ENCODE measurements at places on chromosomes 3 and 15.

GRCh38 chr15:57218826-57219576 lies 157.3 kb upstream of the CGNL1 start:
- no peak for DNase-seq

DNA sequence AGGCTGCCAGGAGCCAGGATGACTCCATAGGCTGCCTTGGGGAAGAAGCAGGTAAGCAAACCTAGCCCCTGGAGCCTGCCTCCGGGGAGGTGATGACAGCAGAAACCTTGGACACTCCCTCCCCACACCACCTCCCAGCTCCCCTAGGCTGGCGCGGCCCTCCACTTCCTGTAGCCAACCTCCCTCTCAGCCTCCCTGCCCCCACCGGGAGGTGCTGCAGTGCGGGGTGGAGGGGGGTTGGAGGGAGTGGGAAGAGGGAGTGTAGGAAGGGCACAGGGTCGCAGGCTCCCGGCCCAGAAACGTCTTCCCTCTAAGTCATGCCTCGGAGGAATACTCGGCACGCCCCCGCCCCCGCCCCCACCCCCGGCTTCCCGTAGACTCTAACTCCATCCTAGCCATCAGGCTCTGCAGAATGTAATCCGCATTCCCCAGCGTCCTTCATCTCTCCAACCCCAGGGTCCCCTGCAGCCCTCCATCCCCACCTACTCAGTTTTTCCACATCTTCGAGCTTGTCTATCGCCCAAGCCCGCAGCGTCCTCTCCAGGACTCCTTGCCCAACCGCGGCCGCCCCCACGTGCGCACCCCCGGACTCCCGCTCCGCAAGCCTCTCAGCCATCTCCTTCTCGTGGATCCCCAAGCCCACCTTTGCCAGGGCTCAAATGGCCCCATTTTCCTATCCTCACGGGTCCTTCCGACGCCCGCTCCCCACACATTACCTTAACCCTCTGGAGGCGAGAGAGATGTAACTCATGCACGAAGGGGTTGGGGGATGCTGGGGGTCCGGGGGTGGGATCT lies 528 bp downstream of the LPCAT4 start:
- no peak for DNase-seq

GRCh38 chr3:48478626-48479555 lies 25.1 kb downstream of the SHISA5 start:
- DNase-seq, result no peak

GRCh38 chr15:33330931-33331330 lies 20.2 kb downstream of the RYR3 start:
- DNase-seq, result no peak

GRCh38 chr15:71761649-71762048 lies 48.7 kb upstream of the NR2E3 start:
- no peak for DNase-seq

DNA sequence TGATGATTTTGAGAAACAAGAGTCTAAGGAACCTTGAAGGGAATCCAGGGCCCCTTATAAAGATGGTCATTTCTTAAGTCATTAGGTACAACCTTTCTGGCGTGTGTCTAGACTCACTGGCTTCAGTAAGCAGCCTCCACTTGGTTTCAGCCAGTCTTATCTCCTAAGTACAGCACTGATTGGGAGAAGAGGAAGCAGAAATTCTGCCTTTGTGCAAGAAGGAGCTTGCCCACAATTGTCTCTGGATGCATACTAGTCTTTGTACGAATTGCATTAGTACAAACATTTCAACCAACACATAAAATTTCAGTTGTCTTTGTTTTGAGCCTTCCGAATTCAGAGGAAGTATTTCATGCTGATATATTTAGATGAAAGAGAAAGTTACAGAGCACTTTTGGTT lies 139.4 kb downstream of the SLCO3A1 start:
- DNase-seq, result no peak

DNA sequence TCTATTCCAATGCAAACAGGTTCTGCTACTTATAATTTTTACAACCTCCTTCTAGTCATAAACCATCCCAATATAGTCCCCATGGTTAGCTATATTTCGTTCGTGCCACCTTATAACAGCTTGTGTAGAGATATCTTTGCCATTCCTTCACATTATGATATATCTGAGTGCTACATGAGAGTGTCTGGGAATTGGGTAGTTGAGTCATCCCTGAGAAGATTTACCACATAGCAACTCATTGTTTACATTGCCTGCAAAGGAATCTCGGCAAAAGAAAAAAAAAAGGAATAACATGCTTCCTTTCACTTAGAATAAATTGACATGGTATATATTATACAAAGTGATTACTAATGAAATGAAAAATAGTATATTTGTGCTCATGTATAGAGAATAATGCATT lies 86.0 kb upstream of the VGLL3 start:
- no peak for DNase-seq

DNA sequence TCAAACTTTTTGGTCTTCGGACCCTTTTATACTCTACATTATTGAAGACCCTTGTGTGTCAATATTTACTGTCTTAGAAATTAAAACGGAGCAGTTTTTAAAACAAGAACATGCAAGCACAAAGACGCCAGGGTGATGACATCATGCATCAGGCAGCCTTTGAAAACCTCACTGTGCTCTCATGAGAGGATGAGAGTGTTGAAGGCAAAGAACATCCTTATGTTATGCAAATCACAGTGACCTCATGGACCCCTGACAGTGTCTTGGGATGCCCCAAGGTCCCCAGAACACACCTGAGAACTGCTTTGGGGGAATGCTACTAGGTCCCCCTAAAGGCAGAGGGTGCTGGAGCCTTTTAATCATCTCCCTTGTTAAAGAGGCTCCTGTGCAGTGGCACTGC lies 51.6 kb downstream of the CHDH start:
- DNase-seq, result no peak

- no peak for DNase-seq
These were observed 394.2 kb upstream of the CBLB start for GRCh38 chr3:106263011-106263410.

- no peak for DNase-seq
These were observed 228.2 kb upstream of the BHLHE40 start for GRCh38 chr3:4751029-4751501.

GRCh38 chr15:25832158-25832557 lies 31.0 kb downstream of the ATP10A start:
- DNase-seq, result no peak

DNA sequence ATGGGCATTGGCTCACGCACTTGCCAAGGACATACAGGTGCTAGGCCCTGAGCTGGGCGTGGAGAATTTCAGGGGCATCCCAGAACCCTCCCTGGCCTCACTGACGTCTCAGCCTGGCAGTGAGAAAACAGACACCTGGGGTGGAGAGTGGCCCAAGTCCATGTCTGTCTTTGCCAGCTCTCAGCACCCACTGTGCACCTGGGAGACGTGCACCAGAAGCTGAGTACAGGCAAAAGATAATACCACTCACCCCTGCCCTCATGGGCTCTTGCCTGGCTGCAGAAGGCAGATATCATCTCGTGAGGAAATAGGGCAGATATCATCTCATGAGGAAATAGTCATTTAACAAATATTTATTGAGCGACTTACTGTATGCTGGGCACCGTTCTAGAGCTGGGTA lies 8.0 kb downstream of the LOXL1 start:
- no peak for DNase-seq

- DNase-seq, result no peak
These were observed 152.0 kb downstream of the OPA1 start for GRCh38 chr3:193744822-193745684.

DNA sequence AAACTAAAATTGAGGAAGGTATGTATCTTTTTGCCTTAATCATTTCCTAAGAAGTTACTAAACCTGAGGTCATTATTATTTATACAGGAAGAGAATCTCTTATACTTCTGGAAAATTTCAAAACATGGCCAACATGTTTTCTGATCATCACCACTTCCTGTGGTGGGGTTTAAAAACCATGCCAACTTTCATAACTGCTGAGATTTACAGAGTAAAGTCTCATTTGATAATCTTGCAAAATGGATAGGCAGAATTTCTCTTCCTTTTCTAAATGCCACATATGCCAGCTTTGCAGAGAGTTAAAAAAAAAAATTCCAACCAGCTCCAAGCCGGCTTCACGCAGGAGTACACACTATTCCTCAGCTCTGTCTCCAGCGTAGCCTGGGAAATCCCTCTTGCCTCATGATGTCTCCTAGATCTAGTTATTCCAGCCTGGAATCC lies 124.3 kb upstream of the SPRED1 start:
- no peak for DNase-seq

GRCh38 chr15:35533130-35534110 lies 12.5 kb downstream of the DPH6 start:
- no peak for DNase-seq
